ENCODE measurements at places on chromosomes 6 and 20.

- no peak for DNase-seq
Measured at GRCh38 chr6:9862603-9863167, 552.2 kb downstream of the TFAP2A start.

DNA sequence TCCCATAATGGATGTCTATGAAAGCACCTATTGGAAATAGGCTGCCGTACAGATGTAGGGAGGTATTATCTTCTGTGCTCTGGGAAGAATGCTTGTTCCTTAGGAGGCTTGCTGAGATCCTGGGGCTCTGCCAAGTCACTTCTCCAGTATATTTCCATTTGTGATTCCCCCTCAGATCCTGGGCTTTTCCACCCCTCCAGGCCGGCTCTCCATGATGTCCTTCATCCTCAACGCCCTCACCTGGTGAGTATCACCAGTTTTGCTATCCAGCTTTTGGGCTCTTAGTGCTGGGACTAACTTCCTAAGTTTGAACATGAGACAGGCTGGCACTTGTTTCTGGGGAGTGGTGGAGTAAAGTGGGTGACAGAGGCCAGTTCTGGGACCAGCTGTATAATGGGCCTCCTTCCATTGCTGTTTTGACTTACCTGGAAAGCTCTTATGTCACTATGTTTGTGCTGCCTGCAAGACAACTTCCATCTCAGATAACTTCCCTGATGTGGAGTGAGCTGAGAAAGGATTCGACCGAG, 2.6 kb downstream of the SYS1 start:
- no peak for DNase-seq

- no peak for DNase-seq
Measured at GRCh38 chr6:146146836-146147235, 118.0 kb downstream of the GRM1 start.

DNA sequence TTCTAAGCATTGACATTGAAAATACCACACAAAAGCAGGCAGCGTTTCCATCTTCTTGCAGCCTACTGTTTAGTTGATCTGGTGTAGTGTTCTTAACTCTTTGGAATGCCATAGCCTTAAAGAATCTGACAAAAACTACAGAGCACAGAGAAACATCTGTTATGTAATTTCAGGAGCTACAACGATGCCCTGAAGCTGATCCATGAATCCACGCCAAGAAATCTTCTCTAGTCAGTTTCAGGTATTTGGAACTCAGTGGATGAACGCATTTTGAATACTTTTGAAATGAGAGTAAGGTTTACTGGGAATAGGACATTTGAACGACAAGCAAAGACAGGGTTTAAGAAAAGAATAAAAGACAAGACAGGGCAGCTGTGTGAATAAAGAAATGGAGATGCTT, 17.8 kb downstream of the ALDH8A1 start:
- no peak for DNase-seq

DNA sequence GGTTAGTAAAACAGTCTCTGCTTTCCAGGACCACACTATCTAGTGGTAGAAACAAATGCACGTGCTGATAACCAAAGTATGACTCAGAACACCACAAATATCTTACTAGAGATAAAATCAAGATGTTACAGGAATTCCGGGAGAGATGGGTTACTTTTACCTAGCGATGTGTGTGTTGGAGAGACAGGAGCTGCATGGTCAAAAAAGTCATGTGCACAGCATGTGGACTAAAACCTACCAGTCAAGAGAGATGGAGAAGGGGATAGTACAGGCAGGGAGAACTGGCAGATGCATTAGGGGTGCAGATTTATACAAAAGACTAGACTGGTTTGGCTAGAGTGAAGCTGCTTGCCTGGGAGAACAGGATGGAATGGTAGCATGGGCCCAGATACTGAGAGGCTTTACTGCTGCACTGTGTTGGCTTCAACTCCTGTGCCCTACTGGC, 75.3 kb upstream of the MRAP2 start:
- no peak for DNase-seq

- no peak for DNase-seq
Measured at GRCh38 chr6:140253096-140253495, 878.6 kb upstream of the CITED2 start.

GRCh38 chr6:43009124-43009523, 4.6 kb downstream of the MEA1 start:
- DNase-seq = peak; percentile 41

DNA sequence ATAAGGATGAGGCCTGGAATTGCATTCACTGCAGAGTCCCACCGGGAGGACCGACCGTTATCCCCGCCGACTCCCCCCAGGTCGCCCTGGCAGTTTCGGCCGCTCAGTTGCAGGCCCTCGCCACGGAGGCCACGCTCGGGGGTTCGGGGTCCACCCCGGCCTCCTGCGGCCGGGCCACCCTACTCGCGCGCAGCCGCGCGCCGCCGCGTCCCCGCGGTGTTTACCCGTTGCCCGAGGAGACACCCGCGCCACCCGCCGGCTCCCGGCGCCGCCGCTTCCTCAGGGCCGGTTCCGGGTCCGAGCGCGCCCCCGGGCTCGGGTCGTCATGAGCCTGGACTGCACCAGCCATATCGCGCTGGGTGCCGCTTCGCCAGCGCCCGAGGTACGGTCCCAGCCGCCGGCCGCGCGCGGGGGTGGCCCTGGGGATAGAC, at the start of gene CCDC170:
CCDC170 (plus strand) TSS at position 214 of the 431 bp plus-strand sequence; CDS start at position 326, 112 bp downstream.
- peak; percentile 55 for DNase-seq

DNA sequence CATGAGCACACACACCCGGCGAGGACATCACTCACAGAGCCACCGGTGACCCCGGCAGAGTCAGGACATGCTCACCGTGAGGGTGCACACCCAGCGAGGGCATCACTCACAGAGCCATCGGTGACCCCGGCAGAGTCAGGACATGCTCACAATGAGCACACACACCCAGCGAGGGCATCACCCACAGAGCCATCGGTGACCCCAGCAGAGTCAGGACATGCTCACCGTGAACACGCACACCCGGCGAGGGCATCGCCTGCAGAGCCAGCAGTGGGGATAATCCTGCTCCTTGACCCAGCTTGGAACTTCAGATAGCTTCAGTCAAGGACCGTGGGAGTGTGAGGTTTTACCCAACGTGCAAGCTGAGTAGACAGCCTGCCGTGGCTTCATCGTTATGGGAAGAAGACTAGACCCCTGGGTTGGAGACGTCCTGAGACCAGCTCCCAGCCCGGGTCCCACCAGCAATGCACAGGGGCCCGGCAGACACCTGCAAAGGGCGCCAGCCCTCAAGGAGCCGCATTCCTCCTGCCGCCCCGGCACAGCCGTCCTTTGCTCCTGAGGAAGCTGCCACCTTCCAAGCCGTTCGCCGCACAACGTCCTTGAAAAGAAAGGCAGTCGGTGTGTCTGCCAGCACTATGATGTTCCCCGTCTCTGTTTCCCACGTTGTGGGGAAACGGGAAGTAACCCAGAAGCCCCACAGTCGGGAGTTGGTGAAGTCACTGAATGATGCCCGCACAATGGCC, 192.3 kb downstream of the DLL1 start:
- no peak for DNase-seq

DNA sequence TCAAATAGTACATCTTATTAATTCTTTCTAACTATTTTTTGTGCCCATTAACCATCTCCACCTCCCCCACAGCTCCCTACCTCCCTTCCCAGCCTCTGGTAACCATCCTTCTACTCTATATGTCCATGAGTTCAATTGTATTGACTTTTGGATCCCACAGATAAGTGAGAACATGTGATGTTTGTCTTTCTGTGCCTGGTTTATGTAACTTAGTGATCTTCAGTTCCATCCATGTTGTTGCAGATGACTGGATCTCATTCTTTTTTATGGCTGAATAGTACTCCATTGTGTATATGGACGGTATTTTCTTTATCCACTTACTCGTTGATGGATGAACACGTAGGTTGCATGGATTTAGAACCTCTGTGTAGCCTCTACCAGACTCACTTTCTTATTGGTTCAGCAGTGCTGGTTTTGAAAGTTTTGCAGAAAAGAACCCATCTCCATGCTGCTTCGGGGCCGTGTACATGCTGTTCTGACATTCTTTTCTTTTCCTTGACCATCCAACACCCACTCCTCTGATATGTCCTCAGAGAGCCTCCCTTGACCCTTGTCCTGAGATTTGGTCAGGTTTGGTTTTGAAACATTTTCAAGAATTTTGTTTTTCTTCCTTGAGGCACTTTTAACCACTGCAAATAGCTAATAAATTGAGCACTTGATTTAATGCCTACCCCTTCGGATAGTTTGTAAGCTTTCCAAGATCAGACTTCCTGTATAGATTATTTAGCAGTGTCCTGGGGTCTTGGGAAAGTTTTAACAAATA, 231.2 kb upstream of the ZFP64 start:
- DNase-seq = peak; percentile 3

GRCh38 chr6:11731423-11731822, 47.2 kb downstream of the ADTRP start:
- no peak for DNase-seq

DNA sequence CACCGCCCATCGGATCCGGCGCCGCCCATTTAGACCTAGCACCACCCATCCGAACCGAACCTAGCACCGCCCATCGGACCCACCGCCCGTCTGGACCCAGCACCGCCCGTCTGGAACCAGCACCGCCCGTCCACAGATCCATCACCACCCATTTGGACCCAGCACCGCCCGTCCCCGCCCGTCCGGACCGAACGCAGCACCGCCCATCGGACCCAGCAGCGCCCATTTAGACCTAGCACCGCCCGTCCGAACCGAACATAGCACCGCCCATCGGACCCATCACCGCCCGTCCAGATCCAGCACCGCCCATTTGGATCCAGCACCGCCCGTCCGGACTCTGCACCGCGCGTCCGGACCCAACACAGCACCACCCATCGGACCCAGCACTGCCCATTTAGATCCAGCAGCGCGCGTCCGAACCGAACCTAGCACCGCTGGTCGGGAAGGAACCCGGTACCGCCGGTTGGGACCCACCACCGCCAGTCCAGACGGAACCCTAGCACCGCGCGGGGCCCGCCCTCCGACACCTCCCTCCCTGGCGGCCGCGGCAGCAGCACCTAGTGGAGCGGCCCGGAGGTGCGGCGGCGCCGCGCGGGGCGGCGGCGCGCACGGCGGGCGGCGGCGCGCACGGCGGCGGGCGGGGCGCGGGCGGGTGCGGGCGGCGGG, 348 bp upstream of the AFDN start:
- peak; percentile 86 for DNase-seq

DNA sequence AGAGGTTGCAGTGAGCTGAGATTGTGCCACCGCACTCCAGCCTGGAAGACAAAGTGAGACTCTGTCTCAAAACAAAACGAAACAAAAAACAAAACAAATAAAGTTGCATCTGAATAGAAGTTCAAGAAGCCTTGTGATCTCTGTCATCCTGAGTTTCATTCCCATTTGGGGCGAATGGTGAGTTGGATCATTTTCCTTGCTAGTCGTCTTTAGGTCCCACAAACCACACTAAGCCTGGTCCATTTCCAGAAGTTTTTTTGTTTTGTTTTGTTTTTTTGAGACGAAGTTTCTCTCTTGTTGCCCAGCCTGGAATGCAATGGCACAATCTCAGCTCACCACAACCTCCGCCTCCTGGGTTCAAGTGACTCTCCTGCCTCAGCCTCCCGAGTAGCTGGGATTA, 33.8 kb downstream of the ZNF217 start:
- DNase-seq = no peak

DNA sequence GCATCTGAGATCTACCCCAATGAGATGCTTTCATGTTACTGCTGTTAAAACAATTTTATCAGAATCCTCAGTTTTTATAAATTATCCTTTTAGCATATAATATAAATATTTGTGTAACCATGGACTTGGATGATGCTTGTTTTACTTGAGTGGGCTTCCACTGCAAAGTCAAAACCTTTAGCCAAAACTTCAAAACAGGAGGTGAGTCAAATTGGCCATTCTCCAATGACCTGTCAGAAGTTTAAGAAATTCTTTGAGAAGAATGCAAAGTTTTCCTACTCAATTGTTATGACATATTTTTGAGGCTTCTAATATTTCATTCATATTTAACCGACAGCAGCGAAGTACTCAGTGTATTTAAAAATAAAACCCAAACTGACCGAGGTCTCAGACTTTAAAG, 507.9 kb downstream of the EYS start:
- no peak for DNase-seq

DNA sequence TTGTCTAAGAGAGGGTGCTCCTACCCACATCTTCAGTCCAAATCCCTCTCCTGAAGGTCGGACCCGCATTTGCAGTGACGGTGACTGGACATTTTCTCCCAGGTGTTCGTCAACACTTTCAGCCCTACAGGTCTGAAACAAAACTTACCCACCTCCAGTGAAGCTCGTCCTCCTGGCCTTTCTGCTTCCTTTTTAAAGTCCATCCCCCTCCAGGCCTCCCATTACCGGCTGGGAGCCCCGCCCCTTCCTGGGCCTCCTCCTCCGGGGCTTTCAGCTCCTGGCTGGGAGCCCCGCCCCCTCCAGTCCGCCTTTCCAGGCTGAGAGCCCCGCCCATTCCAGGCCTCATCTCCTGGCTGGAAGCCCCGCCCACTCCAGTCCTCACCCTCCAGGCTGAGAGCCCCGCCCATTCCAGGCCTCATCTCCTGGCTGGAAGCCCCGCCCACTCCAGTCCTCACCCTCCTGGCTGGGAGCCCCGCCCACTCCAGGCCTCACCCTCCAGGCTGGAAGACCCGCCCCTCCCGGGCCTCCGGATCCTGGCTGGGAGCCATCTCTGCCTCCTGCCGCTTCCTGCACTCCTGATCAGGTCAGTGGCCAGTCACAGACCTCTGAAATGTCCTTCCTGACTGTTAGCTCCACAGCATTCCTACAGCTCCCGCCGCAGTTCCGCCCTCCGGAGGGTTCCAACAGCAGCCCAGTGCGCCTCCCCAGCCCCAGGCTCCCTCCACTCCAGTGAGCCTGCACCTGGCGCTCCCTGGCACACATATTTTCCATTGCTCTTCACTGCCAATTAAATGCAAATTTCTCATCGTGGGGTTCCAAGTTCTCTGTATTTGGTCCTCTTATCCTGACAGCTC, 98.5 kb downstream of the LY86 start:
- peak; percentile 39 for DNase-seq

DNA sequence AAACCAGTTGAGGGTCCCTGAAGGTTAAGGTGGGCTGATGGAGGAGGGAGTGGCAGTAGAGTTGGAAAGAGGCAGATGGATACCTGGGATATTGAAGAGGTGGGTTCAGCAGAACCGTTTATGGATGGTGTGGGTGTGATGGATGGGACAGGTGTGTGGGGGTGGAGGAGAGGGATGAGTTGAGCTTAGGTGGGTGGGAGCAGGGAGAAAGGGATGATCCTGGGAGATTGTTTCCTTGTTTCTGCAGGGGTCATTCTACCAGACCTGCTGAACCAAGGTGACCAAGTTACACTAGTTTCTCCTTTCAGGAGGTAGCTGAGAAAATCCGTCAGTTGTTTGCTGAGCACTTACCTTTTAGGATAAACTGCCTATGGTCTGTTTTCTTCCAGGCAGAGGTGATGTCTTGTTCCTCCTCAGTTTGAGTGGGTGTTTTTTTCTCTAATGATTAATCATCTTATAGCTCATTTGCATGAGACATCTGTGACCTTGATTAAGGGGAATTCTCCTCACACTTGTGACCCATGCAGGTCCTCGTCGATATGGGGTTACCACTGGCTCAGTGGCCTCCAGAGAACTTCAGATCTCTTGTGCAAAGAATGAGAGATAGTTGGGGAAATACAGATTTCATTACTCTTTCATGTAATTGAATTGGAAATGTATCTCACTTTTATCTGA, 53.0 kb downstream of the FARS2 start:
- DNase-seq = no peak

- no peak for DNase-seq
Measured at GRCh38 chr20:49993301-49993751, 10.5 kb downstream of the SNAI1 start.

All from adipocyte (in vitro differentiated cells).